ENCODE measurements at places on chromosomes 4 and X.
A peak's percentile ranks its signal among the peaks of the same experiment; 100 is the strongest.

GRCh38 chr4:141210168-141210567 is 10.5 kb upstream of the ZNF330 start:
- no peak for DNase-seq

DNA sequence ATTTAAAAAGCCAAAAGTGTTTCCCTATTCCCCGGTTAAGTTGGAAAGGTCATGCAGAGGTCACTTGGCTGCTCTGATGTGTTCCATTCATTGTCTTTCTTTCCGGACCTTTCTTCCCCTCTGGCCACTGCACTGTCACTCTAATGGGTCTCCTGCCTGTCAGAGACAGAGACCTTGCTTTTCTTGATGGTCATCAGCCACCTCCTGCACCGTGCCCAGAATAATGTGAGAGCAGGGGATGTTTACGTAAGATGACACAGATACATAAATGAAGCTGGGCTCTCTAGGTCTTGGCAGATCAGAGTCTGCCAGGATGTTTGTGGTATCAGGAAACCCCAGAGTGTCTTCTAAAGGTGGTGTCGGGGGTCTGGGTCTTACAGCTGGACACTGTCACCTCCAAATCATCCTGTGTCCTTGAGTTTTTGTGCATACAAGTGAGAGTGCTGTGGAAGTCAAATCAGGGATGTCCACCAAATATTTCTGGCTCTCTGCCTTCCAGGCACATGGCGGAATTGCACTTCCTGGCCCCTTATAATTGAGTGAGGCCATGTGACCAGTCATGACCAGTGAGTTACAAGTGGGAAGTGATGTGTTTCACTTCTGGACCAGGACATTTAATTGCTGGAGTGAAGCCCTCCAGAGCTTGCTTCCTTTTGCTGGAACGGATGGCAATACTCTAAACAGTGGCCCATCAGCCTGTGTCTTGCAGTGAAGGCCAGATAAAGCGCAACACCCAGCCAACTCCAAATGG is 130.6 kb upstream of the ATP6AP2 start:
- DNase-seq, result no peak

DNA sequence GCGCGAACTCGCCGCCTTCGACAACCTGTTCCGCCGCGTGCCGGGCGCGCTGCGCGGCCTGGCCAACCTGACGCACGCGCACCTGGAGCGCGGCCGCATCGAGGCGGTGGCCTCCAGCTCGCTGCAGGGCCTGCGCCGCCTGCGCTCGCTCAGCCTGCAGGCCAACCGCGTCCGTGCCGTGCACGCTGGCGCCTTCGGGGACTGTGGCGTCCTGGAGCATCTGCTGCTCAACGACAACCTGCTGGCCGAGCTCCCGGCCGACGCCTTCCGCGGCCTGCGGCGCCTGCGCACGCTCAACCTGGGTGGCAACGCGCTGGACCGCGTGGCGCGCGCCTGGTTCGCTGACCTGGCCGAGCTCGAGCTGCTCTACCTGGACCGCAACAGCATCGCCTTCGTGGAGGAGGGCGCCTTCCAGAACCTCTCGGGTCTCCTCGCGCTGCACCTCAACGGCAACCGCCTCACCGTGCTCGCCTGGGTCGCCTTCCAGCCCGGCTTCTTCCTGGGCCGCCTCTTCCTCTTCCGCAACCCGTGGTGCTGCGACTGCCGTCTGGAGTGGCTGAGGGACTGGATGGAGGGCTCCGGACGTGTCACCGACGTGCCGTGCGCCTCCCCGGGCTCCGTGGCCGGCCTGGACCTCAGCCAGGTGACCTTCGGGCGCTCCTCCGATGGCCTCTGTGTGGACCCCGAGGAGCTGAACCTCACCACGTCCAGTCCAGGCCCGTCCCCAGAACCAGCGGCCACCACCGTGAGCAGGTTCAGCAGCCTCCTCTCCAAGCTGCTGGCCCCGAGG is 27.0 kb downstream of the NYX start:
- no peak for DNase-seq

DNA sequence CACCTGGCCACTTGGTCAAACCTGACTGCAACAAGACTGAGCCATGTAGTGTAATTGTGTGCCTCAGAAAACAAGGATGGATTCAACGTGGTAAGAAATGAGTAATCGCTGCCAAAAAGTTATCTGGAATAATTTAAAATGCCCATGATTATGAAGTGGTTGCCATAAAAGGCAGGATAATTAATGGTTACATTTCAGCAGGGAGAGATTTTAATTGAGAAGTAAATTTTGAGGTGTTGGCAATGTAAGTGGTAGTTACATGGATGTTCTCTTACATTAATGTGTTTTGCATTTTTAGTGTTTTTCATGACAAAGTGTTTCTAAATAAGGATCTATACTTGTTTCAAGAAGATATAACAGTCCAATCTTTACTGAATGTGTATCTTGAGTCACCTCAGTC is 15.7 kb downstream of the HAUS3 start:
- no peak for DNase-seq

GRCh38 chr4:1201851-1202525 is 29.6 kb upstream of the SPON2 start:
- DNase-seq, result peak; percentile 71

DNA sequence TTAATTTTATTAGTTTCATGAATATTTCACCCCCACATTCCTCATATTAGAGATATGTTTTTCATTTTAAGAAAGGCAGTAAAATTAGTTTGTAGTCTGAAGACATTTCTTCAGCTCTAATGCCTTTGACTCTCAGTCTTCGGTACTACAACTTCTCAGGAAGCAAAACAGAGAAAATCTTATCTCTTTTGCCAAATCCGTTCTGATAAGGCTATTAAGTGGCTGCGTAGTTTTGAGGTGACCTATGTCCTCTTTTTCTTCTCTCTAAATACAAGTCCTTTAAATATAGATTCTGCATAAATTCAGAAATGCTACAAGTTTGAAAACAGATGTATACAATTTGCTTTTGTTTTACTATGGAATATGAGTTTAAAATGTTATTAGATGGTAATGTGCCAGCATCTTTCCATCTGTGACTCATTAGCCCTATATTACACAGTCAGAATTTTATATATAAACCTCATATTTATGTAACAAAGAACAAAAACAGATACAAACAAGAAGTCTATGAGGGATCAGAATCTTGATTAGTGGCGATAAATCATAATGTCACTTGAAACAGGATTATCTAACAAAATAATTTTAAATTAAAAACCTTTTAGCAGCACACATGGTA is 181.2 kb upstream of the ETNPPL start:
- DNase-seq, result no peak

- no peak for DNase-seq
Observed at GRCh38 chr4:39614487-39615162, 24.0 kb downstream of the SMIM14 start.

DNA sequence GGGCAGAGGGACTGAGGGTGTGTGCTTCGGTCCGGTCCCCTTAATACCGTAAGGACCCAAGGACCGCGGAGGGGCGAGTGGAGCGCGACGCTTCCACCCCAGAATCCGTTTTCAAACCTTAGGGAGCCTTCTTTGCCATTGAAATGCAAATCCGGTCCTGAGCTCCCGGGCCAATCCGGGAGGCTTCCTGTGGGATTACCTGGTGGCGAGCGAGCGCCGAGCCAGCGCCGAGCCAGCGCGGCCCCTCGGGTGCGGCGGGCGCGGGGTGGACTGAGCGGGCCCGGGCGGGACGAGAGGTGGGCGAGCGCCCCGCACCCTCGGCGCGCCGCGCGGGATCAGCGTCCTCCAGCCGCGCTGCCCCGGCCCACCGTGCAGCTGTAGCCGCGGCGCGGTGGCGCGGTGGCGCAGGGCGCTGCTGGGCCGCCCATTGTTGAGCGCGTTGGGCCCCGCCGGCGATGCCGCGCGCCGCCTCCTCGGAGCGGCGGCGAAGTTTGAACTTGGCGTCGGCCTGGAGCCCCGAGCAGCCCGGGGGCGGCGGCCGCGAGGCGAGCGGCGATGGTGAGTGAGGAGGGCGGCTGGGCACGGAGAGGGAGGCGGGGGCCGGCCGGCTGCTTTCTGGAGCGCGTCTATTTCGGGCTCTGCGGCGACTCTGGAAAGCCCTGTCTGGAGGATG is 208.7 kb downstream of the SOWAHB start:
- peak; percentile 21 for DNase-seq

DNA sequence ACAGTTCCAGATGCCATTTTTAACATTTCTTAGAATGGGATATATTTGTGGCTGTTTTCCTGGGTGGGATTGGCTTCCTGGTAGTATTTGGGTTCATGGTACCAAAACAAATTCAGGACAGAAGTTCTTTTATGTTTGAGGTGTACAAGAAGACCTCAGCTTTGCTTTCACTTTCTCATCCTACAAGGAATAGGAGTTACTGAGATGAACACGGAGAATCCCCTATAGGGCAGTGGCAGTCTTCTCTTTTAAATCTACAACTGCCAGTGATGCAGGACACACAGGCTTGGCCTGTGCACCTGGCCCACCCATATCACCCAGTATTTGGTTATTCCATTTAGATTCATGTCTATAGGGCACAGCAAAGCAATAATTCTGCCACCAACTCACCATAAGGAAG is 35.2 kb downstream of the SLC10A7 start:
- DNase-seq, result no peak

DNA sequence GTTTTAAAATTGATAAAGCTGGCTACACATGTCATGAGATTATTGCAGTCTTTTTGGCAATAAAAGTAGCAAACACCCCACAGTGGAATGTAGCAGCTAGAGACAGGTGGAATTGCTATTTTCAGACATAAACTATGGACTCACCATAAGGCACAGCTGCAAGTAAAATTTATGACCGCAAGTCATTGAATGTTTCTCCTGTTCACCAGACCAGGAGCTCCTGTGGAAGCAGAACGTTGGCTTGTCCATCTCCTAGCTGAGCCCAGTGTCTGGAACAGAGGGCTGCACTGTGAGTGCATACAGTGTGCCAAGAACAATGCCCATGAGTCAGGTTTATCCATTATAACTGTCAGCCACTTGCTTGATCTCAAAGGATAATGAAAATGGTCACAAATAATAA is 538.2 kb downstream of the INPP4B start:
- DNase-seq, result no peak

GRCh38 chr4:159177265-159178150 is 74.6 kb downstream of the RAPGEF2 start:
- no peak for DNase-seq

GRCh38 chrX:132984058-132984650 is 25.7 kb upstream of the HS6ST2 start:
- no peak for DNase-seq

DNA sequence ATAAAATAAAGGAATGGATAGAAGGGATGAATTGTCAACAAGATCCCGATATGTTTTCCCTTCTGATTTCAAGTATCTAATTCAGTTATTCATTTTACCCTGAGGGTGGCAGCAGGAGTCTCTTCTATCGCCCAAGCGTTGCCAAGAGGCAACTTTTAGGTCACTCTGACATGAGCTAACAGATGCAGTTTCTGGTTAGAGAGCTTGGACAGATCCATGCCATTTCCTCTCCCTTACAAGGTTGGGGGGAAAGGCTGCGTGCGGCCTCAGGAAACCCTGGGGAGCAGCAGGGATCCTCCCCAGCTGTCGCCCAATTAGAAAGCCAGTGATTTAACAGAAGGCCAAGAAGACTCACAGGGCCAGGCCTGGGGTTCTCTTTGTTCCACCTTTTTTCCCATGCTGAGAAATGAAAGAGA is 35.3 kb upstream of the WAS start:
- DNase-seq, result no peak

DNA sequence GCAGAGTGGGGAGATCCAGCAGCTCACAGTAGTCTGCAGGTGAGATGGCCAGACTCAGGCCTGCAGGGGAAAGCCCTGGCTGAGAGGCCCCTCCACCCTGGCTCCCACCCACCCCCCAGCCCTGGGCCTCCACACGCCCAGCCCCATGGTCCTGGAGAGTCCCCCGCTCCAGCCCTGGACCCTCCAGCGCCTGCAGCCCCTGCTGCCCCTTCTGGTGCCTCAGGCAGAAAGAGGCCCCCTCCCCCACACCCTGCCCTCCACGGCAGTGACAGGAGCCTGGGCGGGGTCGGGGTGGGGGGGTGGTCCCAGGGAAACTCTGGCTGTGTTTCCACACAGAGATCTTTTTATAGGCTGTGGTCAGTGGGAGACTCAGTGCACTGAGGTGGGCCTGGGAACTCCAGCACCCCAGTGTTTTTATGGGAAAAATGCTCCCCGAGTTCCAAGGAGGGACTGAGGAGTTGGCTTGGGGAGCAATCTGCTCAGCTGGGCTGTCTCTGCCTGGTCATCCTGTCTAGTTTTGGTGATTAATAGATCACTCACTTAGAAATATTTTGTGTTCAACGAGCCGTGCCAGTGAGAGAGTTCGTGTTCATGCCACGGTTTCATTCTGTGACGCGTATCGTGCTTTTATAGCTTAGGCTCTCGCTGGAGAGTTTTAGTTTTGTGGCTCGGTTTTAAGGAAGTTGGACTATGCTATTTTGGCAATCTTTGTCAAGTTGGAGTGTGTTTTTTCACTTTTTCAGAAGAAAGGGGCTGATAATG is 53.1 kb upstream of the HGFAC start:
- DNase-seq, result no peak

DNA sequence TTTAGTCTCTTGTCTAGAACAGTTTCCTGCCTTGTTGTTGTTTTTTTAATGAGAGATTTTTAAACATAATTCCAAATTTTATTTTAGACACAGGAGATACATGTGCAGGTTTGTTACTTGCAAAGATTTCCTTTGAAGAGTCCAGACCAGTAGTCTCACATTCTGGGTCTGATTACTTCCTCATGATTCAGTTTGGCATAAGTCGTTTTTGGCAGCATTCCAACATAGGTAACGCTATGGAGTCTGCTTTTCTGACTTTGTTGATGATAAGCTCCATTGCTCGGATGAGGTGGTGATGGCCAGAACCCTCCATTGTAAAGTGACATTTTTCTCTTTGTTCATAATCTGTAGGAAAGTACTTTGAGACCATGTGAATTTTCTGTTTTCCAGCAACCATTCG is 74.7 kb downstream of the CLCN4 start:
- no peak for DNase-seq

DNA sequence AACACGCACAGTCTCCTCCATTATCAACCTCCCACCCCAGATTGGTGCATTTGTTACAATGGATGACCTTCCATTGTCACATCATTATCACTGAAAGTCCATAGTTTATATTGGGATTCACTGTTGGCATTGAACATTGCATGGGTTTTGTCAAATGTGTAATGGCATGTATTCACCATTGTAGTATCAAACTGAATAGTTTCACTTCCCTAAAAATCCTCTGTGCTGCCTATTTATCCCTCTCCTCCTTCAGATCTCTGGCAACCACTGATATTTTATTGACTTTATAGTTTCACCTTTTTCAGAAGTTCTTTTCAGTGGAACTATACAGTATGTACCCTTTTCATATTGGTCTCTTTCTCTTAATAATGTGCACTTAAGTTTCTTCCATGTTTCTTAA is 1565.4 kb downstream of the PCDH18 start:
- DNase-seq, result no peak

- DNase-seq, result no peak
Observed at GRCh38 chr4:1503583-1504471, 97.6 kb upstream of the NKX1-1 start.

- DNase-seq, result no peak
Observed at GRCh38 chr4:145315811-145316225, 135.4 kb upstream of the OTUD4 start.
